ENCODE measurements at places on chromosomes 5 and 9. TPM values are rescaled to one million over a fixed set of nuclear protein-coding genes. Genes with fewer than 3 reads are reported as not detected.

The GLDC gene
- total RNA-seq = not detected

The LECT2 gene
- total RNA-seq = not detected

GRCh38 chr5:37715361-37715760 is 124.5 kb downstream of the GDNF start:
- no peak for DNase-seq

- no peak for DNase-seq
These were observed 105.2 kb upstream of the ITGA1 start for GRCh38 chr5:52682492-52682891.

DNA sequence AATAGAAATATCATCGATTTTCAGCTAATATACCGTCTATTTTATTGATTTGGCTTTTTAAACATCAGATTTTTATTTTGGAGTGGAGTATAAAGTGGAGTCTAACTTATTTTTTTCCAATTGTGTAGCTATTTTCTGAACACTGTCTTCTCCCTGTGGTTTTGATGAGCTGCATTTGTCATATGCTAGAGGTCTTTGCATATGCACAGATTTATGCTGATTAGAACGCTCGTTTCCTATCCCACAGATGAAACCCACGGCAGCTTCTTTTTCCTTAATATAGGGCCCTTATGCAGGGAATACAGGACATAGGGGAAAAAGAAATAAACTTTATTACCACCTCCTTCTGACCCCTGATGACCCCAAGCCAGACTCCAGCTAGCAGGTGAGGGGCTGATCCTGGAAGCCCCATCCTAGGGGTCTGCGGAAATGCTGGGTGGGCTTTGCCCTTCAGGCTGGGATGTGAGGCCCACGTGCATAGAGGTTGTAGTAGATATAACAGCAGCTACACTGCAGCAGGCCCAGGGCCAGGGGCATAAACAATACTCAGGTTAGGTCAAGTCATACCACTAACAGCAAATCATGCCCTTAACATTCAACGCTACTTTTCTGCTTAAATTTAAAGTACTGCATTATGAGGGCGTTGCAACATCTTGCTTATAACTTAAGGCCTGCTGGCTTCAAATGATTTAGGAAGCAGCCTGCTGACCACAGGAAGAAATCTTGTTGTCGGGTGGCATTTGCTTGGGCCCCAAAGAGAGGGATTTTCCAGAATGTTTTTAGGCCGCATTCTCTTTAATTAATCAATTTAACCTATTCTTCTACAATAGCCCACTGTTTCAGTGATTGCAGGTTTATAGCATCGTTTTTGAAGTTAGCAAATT is 28.5 kb downstream of the MVB12B start:
- no peak for DNase-seq
